ENCODE measurements at places on chromosomes 7 and 10.

GRCh38 chr7:80954191-80954590, 35.3 kb upstream of the SEMA3C start:
- DNase-seq: no peak

DNA sequence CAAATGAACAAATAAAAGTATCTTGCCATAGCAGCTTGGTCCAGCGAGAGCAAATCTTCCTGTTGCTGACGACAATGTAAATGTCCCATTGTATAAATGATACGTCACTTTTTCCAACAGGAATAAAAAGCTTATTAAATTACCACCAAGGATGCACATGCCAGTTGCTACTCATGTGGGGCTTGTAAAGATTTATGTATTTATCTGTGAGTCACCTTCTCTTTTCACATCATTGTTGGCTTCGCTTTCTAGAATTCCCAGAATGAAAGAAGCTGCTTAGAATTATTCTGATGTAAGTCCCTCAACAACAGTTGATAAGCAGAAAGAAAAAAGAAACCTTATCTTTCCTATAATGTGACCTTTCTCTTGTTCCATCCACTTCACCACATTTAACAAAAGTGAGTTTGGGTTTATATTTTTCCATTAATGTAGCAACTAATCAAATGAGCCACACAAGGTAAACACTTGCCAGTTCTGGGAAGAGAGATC, 22.4 kb downstream of the DNAJC12 start:
- DNase-seq: peak; percentile 29

- DNase-seq: no peak
These were observed 33.9 kb downstream of the FAM107B start for GRCh38 chr10:14740684-14741247.

DNA sequence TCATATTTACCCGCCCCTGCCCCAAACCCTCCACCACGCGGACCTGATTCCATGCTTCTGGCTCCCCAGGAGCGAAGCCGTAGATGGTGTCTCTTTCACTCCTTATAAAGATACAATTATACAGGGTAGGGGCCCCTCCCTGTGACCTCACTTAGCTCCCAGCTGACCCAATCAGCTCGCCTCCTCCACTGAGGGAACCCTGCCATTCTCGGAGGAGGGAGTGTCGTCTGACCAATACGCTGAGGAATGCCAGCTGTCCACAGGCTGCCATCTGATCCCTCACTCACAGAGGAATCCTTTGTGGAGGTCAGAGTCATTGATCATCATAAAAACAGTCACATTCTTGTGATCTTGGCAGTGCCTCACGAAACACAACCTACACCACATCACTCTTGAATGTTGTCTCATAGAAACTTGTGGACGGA, 67.5 kb upstream of the INSIG1 start:
- no peak for DNase-seq

DNA sequence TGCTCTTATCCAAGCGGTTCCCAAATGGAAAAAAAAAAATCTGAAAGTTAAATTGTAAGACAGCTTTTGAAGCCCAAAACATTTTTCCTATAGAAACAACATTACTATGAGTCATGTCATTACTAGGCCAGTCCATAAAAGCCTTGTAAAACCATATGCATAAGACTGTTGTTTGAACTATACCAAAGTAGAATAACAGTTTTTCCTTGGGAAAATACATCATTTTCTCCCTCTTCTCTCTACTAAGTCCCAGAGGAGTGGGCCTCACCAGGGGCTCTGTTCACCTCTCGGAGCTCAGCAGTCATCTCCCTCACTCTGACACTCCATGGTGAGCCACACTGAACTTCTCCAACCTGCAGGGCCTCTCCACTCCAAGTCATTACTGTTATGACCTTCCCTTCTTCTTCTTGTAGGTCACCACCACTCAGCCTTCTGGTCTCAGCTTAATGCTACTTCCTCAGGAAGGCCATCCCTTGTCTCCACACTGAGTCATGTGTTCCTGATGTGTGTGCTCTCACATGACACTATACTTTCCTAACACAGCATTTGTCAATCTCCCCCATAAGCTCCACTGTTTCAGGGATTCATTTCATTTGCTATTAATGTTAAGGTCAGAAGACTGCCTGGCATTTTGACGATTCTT, 32.5 kb downstream of the ZNF438 start:
- no peak for DNase-seq

DNA sequence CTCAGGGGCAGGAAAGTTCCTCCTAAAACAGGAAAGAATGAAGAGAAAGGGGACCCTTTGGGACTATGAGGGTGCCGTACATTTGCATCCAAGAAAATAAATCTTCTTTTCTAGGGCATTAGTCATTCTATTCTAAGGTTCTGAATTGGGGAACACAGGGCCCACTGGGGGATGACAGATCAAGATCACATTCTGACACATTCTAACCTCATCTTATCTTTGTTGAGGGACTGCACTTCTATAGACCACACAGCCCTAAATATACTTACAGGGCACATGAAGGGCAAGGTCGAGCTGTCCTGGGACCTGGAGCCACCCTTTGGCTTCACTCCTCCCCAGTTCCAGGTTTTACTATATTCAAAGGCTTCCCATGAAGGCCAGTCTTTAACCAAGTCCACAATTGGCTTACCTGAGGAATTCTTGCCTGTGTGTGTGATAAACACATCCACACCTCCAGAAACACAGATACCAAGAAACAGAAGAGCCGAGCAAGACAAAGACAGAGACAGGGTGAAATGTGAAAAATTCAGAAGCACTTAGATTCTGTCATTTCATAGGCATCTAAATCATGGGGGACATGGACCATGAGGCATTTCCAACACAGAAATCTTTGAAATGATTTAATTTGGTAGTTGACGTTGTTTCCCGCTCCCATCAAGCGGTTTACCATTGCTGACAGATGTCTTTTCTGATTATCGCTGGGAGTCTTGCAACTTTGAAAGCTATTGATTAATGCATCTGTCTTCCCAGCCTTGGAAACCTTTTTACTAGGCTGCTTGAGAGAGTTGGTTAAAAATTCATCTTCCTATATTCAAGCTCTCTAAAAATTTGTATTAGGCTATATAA, 75.8 kb downstream of the CCDC71L start:
- no peak for DNase-seq

DNA sequence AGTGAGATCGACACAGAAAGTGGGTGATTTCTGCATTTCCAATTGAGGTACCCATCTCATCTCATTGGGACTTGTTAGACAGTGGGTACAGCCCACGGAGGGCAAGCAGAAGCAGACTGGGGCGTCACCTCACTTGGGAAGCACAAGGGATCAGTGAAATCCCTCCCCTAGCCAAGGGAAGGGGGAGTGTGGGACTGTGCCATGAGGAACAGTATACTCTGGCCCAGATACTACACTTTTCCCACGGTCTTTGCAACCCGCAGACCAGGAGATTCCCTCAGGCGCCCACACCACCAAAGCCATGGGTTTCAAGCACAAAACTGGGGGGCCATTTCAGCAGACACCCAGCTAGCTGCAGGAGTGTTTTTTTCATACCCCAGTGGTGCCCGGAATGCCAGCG, 99.8 kb downstream of the ODAD2 start:
- DNase-seq: no peak

GRCh38 chr7:15140431-15140830, 237.9 kb upstream of the DGKB start:
- DNase-seq: no peak

GRCh38 chr10:77007834-77008233, 629.8 kb downstream of the KCNMA1 start:
- DNase-seq: no peak

- DNase-seq: no peak
These were observed 21.7 kb downstream of the AQP1 start for GRCh38 chr7:30933124-30933974.

GRCh38 chr7:31171216-31171785, 119.2 kb downstream of the ADCYAP1R1 start:
- DNase-seq: no peak

DNA sequence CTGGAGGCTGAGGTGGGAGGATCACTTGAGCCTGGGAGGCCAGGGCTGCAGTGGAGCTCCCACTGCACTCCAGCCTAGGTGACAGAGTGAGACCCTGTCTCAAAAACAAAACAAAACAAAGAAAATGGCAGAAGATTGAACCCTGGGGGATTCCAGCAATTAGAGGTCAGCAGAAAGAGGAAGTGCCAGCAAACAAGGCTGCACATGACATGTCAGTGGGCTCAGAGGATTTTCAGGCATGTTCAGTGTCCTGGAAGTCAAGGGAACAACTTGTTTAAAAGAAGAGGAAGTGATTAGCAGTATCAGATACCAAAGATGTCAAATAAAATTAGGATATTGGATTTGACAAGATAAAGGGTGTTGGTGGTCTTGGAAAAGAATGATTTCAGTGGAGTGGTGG, 32.3 kb downstream of the RAB18 start:
- no peak for DNase-seq

DNA sequence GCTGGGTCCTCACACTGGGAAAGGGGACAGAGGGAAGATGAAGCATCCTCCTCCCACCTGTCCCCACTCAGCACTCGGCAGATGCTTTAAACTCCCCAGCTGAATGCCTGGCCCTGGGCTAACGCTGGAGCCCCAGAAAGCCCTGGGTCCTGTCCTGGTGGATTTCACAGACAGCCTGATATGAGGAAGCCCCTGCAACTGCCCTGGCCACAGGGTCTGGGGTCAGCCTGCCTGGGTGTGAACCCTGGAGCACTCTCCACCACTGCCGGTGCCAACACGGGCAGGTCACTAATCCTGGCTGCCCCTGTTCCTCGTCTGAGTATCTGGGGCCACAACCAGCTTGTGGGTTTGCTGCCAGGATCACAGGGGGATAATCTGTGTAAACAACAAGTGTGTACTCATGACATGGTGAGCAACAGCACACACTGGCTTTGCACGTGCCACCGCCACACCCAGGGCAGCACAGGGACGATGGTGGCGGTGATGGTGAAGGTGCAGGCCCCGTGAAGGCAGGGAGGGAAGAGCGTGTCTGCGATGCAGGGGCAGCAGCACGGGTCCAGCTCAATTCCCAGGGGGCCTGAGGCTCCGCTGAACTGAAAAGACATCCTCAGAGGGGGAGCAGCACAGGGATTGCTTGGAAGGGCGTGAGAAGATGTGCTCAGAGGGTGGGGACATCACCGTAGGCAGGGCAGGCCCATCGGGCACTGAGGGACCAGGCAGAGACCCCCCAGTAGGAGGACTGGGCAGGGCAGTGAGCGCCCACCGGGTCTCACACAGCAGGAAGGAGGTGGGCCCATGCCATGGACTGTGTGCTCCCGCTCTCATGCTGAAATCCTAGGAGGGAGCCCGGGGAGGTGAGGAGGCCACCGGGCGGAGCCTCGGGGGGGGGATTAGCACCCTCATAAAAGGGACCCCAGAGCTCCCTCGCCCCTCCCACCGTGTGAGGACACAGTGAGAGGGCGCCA, 238.7 kb downstream of the MAD1L1 start:
- DNase-seq: no peak

GRCh38 chr7:148819697-148820360, 64.3 kb downstream of the EZH2 start:
- no peak for DNase-seq

GRCh38 chr7:45689797-45690761, 115.9 kb downstream of the ADCY1 start:
- no peak for DNase-seq
